ENCODE measurements at places on chromosomes 16 and 17. TPM values are rescaled to one million over a fixed set of nuclear protein-coding genes. Genes with fewer than 3 reads are reported as not detected.

CCDC144A gene
- 0.98 TPM for total RNA-seq

IRX5 gene
- total RNA-seq: not detected

GRCh38 chr17:81404558-81405165 lies 9.4 kb downstream of the BAHCC1 start:
- no peak for DNase-seq

GRCh38 chr17:81193470-81194224 lies 27.6 kb upstream of the AATK start:
- no peak for DNase-seq

GRAPL gene
- total RNA-seq: 2.5 TPM

All from activated T-cell treated with anti-CD3 and anti-CD28 coated beads, Interleukin-2, amount 50 U/mL, for 4 hours (primary cell).